Left lung (tissue), 14 donors: ENCODE measurements at places on chromosomes 5 and 9. TPM values are rescaled to one million over a fixed set of nuclear protein-coding genes. Genes with fewer than 3 reads are reported as not detected.

TMOD1 gene
- polyA plus RNA-seq: 2.1 TPM

NMUR2 gene
- 0.54 TPM for polyA plus RNA-seq

AUH gene
- 23.7 TPM for polyA plus RNA-seq

DNA sequence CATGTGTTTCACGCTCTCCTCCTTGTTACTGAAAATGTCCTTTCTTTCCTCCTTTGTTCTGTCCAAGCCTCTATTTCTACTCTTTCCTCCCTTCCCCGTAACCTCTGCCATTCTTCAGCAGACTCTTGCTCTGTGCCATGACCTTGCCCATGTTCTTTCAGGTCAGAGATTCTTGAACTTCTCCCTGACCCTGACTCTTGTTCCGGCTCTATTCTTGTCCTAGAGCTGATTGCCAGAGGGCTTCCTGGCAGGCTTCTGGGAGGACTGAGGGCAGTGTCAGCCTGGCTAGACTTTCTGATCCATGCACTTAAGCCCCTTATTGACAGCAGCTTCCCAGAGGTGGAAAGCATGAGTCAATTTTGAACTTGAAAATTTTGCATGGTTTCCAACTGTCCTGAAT is 174.2 kb downstream of the TMEM161B start:
- H3K36me3 ChIP-seq: no peaks in the 10 kb centered on the region
- no peak for DNase-seq
- H3K4me3 ChIP-seq: no peak overlapping the region
- H3K4me1 ChIP-seq: no peaks in the 10 kb centered on the region
- no peaks in the 10 kb centered on the region for H3K27me3 ChIP-seq

DNA sequence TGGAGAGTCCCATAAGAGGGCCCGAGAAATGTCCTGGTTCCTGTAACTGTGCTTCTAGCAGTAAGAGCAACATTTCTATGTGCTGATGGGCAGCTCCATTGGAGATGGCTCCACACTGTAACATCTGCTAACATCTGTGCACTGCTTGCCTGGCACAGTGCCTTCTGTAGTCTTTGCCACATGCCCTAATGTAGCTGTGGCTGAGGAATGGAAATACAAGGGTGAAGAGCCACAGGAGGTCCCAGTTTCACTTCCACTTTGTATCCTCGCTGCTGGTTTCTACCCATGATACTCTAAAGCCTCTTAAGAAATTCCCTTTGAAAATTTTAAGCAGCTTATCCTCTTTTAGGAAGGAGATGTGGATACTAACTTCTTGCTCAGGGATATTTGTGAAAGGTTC is 97.4 kb downstream of the HOMER1 start:
- H3K36me3 ChIP-seq: no peaks in the 10 kb centered on the region
- no peaks in the 10 kb centered on the region for H3K27me3 ChIP-seq
- H3K4me3 ChIP-seq: no peak overlapping the region
- no peaks in the 10 kb centered on the region for H3K4me1 ChIP-seq
- H3K27ac ChIP-seq: no peak overlapping the region
- no peak for DNase-seq

DNA sequence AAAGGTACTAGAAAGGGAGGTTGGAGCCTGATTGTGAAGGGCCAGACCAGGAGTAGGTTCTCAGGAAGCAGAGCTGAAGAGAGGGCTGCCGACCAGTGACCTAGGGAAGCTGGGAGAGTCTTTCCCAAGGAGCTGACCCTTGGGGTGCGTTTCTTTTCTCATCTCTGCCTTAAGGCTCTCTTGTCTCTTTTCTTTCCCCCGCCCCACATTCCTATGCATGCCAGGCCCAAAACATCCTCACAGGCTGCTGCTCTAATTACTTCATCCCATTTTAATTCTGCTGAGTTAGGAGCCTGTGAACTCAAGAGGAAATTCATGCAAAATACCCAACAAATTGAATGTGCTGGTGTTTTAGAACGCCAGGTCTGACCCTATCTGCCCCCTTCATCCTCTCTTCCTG is 46.9 kb upstream of the HSPA9 start:
- H3K4me1 ChIP-seq: no peaks in the 10 kb centered on the region
- H3K27ac ChIP-seq: no peak overlapping the region
- H3K36me3 ChIP-seq: no peaks in the 10 kb centered on the region
- no peak for DNase-seq
- H3K4me3 ChIP-seq: no peak overlapping the region

DNA sequence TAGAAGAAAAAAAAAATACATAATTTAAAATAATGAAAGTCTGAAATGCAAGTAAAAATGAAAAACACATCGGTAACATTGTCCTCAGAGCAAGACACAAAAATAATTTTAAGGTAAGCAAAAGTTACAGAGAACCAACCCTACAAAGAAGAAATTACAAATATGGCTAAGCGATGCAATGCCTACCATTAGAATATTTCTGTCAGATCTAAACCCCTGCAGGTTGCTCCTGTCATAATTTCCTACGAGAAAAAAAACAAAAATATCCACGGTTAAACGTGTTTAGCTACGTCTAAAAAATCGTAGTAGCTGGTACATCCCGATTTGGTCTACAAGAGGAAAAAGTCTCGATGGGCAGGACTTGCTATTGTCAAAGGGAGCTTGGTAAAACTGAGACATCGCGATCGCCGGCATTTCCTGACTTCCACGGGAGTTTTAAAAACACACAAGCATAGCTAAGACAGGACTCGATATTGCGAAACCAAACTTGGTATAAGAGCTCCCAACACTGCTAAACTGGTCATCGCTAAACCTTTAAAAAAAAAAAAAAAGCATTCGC is 1.1 kb upstream of the ANXA2R start:
- H3K4me3 ChIP-seq: peak overlapping the region; percentile 45
- no peak for DNase-seq
- H3K4me1 ChIP-seq: peaks cover 39% of the 10 kb centered on the region
- no peaks in the 10 kb centered on the region for H3K36me3 ChIP-seq
- H3K27ac ChIP-seq: peak overlapping the region; percentile 100

DNA sequence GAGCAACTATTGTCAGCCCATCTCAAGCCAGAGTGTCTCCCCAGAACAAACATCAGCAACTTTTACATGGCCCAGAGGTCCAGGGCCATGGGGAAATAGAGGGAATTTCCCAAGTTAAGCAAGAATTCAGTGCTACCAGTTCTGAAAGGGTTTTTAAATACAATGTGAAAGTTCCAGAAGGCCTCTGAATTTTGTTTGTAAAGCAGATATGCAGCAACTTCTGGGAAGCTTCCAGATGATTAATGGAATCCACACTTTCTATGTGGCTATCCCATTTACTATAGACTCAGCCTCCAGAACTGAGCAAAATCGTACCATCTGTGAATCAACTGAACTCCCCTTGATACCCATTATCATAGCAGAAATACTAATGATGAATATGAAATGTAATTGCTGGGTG is 93.8 kb downstream of the FEM1C start:
- no peaks in the 10 kb centered on the region for H3K27me3 ChIP-seq
- peaks cover 16% of the 10 kb centered on the region for H3K4me1 ChIP-seq
- no peak for DNase-seq
- no peaks in the 10 kb centered on the region for H3K36me3 ChIP-seq

DNA sequence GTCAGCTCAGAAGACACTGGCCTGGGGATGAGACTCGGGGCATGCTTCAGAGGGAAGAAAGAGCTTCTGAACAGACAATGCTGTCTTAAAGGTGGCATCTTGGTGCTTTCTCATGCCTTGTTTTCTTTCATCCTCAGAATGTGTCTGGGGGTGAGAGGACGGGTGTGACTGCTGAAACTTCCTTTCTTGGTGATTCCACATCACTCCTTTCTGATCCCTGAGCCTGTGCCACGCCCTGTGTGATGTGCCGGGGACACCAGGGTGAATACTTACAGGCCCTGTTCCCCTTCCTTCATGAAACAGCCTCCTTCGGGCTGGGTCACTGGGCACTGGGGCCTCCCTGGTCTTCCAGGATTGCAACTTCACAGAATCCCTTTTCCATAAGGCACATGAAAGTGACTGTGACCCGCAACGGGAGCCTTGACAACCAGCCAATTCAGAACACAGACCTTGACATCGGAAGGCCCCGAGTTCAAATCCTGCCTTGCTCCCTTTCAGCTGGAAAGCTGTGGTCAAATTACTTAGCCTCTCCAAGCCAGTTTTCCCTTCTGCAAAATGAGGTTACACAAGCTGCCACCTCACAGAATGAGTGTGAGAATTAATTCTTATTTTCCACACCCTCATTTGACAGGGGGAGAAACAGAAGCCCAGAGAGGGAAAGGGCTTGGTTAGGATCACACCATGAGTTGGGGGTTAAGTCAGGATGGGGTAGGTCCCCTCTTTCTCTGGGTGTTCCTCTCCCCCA is 44.1 kb upstream of the IL17B start:
- peaks cover 25% of the 10 kb centered on the region for H3K4me1 ChIP-seq
- DNase-seq: no peak
- peak overlapping the region; percentile 70 for H3K27ac ChIP-seq
- H3K36me3 ChIP-seq: no peaks in the 10 kb centered on the region

DNA sequence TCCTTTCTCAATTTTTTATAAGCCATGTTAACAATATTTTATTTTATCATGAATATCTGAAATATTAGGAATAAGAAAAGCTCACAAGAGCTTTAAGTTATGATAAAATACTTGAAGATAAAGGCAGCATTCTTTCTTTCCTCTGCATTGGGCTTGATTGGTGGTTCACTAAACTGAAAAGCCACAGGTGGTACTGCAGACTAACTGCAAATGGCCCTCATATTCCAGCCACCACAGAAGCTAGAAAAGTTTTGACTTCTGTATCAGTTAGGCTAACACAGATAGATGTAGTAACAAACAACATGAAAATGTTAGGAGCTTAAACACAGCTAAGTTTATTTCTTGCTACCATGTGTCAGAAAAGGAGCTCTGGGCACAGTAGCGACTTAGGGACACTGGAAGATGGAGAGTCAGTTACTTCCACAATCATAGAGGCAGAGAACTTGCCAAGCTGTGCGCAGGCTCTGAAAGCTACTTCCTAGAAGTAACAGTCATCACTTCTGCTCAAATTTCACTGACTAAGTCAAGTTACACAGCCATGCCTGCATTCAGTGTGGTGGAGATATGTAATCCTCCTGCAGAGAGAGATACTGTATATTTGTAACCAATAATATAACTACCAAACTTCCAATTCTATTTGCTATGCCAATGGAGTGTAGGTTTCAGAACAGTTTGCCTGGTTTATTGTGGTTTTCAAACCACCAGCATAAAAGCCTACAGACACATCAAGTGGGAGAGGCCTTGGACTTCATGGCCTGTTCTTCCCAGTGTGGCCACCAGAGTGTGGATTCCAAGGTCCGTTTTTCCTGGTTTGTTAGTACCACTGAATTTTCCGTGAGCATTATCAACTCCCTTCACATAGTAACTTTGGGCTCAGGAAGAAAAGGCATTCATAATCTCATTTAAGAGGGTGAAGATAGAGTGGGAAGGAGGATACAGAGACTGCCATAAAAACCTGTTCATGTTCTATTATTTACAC is 268.3 kb downstream of the PJA2 start:
- DNase-seq: no peak
- H3K27ac ChIP-seq: no peak overlapping the region
- H3K36me3 ChIP-seq: no peaks in the 10 kb centered on the region
- no peaks in the 10 kb centered on the region for H3K27me3 ChIP-seq
- H3K4me1 ChIP-seq: no peaks in the 10 kb centered on the region

GRCh38 chr5:107389130-107389774 is 281.5 kb downstream of the EFNA5 start:
- H3K27me3 ChIP-seq: no peaks in the 10 kb centered on the region
- H3K4me3 ChIP-seq: no peak overlapping the region
- H3K4me1 ChIP-seq: peaks cover 14% of the 10 kb centered on the region
- H3K36me3 ChIP-seq: no peaks in the 10 kb centered on the region
- no peak for DNase-seq
- no peak overlapping the region for H3K27ac ChIP-seq

DNA sequence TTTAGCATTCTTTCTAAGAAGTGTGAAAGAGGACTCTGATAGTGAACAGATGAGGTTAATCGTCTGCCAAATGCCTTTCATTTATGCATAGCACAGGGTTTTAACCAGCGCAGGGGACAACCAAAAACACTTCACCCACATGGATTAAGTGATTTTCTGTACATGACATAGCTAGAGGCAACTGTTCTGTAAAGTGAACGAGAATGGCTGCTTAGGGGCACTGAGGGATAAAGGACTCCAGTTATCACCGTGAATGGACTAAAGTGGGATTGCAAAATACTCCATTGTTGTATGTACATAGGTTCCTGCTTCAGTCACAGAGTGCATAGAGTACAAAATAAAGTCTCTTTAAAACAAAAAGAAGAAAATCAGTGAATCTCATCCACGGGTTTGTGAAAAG is 456.8 kb downstream of the DMAC1 start:
- no peaks in the 10 kb centered on the region for H3K4me1 ChIP-seq
- H3K36me3 ChIP-seq: no peaks in the 10 kb centered on the region
- no peak for DNase-seq
- H3K4me3 ChIP-seq: no peak overlapping the region

DNA sequence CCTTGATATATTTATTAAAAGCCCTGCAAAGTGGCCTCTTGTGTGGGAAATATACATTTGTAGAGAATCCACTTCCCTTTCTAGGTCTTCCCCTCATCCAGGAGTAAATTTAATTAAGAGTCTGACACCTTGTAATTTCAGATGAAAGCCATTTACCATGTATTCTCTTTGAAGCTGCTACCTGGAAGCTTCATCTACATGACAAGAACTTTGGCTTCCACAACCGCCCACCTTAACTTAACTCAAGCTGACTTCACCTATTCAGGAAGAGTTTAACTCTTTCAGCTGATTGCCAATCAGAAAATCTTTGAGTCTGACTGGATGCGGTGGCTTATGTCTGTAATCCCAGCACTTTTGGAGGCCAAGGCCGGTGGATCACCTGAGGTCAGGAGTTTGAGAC is 899.9 kb downstream of the TAF11L14 start:
- no peak overlapping the region for H3K27ac ChIP-seq
- no peaks in the 10 kb centered on the region for H3K4me1 ChIP-seq
- no peaks in the 10 kb centered on the region for H3K27me3 ChIP-seq
- no peak for DNase-seq
- H3K4me3 ChIP-seq: no peak overlapping the region

DNA sequence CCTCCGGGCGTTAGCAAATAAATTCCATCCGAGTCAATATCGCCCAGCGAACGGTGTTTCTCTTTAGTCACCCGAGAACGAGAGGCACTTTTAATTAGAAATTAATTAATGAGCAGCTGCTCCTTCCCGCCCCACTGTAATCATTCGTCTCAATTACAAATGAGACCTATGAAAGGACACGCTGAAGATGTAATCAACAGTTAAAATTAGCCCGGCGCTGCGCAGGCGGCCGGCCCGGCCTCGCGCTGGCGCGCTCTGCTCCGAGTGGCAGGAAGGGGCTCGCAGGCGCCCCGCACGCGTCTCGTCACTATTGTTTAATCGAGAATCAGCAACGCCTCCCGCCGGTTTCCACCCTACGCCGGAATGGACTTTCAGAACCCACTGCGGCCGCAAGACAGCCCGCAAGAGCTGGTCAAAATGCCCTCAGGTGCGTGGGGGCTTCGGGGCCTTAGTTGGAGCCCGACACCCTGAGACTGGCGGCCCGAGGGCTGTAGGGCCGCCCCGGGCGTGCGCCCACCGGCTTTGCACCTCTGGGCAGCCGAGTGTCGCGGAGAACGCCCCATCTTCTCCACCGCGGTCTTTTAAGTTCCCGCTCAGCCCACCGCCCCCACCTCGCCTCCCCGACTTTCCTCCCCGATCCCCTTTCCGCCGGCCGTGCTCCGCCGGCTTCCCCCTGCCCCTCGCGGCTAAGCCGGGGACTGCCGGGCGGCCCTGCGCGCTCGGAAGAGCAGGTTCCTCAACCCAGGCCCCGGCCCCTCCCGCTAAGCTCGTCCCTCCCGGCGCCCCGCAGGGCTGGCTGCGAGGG is 597 bp upstream of the IRX4 start:
- peaks cover 8% of the 10 kb centered on the region for H3K4me1 ChIP-seq
- no peak overlapping the region for H3K27ac ChIP-seq
- no peaks in the 10 kb centered on the region for H3K36me3 ChIP-seq
- H3K4me3 ChIP-seq: no peak overlapping the region

- no peak overlapping the region for H3K4me3 ChIP-seq
- H3K27me3 ChIP-seq: no peaks in the 10 kb centered on the region
- no peak for DNase-seq
- no peaks in the 10 kb centered on the region for H3K36me3 ChIP-seq
- peaks cover 92% of the 10 kb centered on the region for H3K4me1 ChIP-seq
- H3K27ac ChIP-seq: peak overlapping the region; percentile 82
Observed at GRCh38 chr5:172413601-172414171, 40.6 kb downstream of the SH3PXD2B start.
